ENCODE measurements at places on chromosomes 12 and 14.

GRCh38 chr14:60093080-60093479 lies 1.4 kb downstream of the PCNX4 start:
- DNase-seq, result no peak

- peak; percentile 23 for DNase-seq
Measured at GRCh38 chr12:806200-806791, 53.9 kb downstream of the WNK1 start.

- DNase-seq, result no peak
Measured at GRCh38 chr12:69896653-69897381, 71.8 kb downstream of the MYRFL start.

DNA sequence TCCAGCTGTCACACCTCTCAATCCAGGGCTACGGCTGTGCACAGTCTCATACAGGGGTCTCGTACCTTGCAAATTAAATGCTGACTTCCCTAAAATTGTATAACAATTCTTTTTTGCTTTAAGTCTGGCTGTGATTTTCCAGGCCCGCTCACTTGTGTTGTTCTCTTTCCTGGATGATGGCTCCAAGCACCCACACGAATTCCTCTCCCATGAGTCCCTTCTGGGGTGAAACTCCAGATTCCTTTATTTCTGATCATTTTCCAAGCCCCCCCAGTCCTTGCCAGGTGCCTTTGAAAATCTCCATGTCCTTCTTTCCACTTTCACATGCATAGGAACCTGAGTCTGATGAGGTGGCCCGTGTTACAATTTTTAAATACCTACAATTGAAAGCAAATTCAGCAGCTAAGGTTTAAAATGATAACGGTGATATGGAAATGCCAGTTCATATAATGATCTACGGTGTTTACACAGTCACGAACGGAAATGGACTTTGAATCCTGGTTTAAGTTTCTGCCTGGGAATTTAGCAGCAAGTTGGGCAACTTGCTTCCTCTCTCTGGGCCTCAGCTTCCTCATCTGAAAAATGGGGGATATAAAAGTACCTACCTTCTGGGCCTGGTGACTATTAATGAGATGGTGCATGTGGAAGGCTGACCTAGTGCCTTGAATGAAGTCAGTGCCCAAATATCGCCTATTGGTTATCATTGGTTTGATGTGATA lies 85.5 kb downstream of the STAB2 start:
- no peak for DNase-seq

DNA sequence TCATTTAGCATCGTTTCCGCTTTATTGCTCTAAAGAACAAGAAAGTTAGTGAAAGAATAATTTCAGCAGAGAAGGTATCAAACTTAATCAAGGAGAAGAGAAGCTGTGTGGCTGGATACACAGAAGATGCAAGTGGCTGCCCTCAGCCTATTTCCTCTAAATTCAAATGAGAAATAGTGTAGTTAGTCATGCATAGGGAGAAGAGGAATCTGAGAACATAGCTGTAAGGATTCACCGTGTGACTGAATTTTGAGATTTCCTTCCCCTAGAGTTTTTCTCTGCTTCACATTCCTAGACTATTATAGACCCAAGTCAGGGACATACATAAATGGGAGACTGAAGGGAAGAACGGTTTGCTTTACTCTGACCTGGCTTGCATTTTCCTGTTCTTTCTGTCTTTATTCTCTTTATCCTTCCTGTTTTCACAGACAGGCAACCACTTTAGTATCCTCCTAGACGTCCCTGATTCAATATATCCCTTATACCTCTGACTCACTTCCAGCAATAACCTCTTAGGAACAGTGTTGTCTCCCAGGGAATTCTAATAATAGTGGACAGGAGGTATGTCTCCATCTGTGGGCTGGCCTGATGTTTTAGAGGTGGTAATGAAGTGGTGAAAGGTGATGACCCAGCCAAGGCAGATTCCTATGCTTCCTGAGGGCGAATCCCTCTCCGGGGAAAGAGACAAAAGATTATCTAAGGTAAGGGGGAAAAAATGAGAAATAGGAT lies 7.0 kb downstream of the RNASE10 start:
- no peak for DNase-seq

DNA sequence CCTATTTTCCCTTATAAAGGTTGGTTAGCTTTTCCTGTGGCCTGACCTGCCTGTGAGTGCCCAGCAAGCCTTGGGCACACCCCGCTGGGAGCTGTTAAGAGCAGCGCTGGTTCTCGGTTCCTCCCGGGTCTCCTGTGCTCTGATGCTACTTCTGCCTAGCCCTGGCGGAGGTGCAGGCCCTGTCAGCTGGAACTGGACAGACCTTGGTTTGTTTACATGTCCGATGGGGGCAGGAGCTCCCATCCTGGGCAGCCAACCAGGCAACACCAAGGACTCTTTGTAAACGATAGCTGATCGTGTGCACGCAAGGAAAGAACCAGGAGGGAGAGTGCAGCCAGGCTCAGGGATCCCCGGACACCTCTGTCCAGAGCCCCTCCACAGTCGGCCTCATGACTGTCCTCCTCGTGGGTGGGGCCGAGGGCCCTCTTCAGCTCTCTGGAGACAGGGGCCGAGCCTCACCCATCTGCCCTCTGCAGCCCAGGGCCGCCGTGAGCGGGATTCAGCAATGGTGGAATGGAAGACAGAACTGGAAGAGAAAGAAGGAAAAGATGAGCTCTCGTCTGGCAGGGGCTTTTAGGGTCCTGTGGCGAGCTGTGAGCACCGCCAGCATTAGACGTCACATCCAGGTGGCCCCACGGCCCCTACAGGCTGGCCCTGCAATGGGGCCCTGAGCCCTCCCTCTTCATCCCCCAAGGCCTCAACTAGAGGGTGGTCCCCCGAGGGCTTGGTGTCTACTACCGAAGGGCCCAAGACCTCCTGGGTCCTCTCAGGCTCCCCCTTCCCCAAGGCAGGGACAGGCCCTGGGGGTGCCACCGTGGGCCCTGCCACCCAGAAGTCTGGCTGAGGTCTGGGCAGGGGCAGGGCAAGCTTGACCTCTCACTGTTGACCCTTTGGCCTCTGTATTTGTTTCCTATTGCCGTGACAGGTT lies 12.3 kb downstream of the TNFAIP2 start:
- no peak for DNase-seq

- DNase-seq, result no peak
Measured at GRCh38 chr14:80054020-80054419, 157.3 kb downstream of the DIO2 start.

DNA sequence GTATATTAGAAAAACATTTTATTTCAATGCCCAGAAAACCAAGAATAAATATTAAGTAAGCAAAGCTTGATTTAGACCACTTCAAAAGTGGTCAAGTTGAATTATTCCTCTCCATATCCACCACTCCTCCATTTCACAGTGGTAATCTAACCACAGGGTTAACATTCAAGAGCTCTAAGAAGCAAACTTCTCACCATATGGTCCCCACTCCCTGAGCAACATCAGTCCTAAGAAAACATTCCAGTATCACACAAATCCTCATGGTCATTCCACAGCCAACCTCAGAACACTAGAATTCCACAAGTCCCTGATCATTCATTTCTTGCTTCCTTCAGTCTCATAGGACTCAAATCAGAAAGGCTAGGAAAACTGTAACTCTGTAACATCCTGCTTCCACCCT lies 47.9 kb downstream of the ST8SIA1 start:
- peak; percentile 99 for DNase-seq

GRCh38 chr12:127592245-127592644 lies 674.7 kb upstream of the TMEM132C start:
- no peak for DNase-seq

DNA sequence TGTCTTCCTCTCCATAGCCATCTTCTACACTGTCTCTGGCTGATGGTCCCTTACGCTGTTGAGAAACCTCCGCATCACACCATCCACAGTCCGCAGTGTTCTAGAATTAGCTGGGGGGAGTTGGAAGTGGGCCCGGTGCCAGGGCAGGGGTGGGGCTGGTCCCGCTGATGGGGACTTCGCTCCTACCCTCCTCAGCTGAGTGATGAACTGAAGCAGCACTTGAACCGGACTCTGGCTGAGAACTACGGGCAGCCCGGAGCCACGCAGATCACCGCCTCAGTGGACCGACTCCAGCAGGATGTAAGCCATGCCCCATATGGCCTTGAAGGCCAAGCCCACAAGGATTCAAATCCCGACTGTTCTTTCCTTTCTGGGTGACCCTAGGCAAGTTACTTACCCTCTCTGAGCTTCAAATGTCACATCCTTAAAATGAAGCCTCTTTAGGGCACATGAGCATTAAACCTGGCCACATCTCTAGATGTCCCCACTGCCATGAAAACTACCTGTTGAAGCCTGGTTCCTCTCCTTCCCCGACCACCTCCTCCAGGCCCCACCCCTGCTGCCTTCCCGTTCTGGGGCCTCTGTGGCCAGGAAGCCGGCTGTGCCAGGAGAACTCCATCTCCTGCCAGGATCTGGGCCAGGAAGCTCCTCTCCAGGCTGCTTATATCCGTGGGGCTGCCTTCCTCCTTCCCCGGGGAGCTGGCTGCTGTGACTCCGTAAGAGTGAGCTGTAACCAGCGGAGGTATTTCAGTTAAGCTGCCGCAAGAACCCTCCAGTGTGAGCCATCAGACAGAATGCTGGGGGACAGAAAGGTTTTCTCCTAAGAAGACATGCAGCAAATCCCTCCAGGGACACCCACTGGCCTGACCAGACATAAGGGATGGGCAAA lies 53.1 kb downstream of the TSPAN11 start:
- DNase-seq, result peak; percentile 7

GRCh38 chr12:7711133-7711532 lies at the start of gene DPPA3:
Gene DPPA3, plus strand, starts transcription at chr12:7711433. Its CDS starts 138 bp downstream, at chr12:7711571.
- no peak for DNase-seq

GRCh38 chr14:29353513-29353912 lies 574.1 kb downstream of the PRKD1 start:
- DNase-seq, result no peak

GRCh38 chr14:56119201-56119981 lies 1.2 kb downstream of the PELI2 start:
- peak; percentile 46 for DNase-seq

DNA sequence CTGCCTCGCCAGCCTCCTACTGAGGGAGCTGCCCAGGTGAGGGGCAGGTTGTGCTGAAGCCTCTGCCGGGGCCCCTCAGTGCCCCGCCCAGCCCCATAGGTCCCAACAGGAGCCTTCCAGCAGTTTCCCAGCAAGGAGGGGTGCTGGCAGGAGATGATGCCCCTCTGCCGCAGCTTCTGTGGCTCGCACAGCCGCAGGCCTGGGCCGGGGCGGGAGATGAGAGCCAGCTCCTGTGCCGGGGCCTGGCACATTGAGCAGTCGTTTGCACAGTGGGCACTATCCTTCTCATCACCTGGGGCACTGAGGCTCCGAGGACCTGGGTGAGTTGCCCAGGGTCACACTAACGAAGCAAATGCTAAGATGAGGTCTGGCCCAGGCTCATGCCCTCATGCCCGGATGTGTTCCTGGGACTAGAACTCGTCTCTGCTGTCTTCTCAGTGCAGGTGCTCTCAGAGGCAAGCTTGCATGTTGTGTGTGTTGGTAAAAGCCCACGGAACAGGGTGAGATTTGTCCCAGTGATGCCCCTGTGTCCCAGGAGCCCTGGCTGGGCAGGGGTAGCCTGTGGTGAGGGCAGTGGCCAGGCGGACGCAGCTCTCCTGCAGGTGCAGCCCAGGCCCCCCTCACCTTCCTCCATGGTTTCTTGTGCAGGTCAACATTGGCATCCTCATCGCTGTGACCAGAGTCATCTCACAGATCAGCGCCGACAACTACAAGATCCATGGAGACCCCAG lies 177.5 kb downstream of the ADGRD1 start:
- no peak for DNase-seq

- no peak for DNase-seq
Measured at GRCh38 chr14:51534610-51535011, 117.1 kb upstream of the FRMD6 start.

DNA sequence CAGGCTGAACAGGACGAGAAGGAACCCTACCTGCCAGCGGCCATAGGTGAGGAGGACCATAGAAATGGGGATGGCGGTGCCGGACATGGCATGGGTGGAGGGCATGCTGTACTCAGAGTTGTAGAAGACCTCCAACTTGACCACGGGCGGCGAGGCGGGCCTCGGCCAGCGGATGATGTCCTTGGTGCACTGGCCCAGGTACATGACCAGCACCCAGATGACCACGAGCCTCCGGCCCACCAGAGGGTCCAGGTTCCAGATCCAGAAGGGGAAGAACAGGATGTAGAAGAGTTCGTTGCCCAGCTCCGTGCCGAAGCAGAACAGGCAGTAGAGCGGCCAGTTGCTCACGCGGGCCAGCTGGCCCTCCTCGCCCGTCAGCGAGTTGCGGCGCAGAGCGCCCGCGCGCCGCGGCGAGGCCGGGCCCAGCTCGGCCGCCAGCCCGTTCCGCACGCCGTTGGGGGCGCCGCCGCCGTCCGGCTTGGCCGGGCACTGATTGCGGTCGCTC lies 582 bp downstream of the SGPP1 start:
- DNase-seq, result peak; percentile 41

DNA sequence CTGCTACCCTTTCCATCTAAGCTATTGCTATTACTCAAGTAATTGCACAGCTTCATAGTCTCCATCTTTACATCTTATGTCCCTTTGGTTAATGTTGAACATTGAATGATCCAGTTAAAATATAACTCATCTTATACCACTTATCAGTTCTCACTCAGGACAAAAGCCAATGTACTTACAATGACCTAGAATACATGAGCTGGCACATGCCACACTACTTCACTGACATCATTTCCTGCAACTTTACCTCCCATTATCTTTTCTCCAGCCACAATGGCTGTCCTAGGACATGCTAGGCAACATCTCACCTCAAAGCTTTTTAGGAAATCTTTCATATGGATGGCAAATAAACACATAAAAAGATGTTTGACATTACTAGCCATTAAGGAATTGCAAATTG lies 309.2 kb downstream of the FOXG1 start:
- DNase-seq, result no peak

- no peak for DNase-seq
Measured at GRCh38 chr12:42677461-42677860, 87.9 kb upstream of the PRICKLE1 start.

DNA sequence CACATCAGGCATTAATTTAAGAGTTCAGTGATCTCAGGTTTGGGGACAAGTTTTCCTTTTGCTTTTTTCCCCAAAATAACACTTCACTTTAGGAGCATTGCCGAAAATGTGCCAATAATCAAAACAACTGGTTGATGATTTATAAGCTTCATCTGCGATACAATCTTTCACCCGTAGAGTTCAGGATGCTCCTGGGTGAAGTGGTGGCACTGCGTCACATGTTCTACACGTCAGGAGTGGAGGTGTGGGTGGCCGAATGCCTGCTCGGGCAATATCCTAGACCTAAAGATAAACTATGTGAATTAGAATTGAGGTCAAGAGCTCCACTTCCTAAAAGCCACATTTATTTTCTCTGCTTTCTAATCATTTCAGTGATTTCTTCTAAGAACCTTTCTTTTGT lies 70.9 kb upstream of the DICER1 start:
- no peak for DNase-seq

GRCh38 chr14:72347118-72347517 lies 414.9 kb downstream of the RGS6 start:
- no peak for DNase-seq

GRCh38 chr12:129901254-129901653 lies 2.6 kb downstream of the TMEM132D start:
- peak; percentile 75 for DNase-seq

DNA sequence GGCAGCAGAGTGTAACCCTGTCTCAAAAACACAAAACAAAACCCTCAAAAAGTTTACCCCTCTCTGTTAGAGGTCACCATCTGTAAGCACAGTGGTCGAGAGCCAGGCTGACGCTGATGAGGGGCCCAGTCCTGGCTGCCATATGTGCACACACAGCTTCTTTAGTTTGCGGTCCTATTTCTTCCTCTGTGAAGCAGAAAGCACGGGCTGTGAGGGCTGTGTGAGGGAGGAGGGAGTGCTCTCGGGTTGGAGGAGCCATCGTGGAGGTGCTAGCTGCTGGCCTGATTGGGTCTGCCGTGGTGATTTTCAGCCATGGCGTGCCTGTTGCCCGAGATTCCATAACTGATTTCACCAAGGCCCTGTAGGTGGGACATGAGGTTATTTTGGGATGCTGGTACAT lies 3.5 kb downstream of the ULK1 start:
- DNase-seq, result no peak
